Central memory CD4-positive, alpha-beta T cell (primary cell): ENCODE measurements at places on chromosomes 2 and 18.

DNA sequence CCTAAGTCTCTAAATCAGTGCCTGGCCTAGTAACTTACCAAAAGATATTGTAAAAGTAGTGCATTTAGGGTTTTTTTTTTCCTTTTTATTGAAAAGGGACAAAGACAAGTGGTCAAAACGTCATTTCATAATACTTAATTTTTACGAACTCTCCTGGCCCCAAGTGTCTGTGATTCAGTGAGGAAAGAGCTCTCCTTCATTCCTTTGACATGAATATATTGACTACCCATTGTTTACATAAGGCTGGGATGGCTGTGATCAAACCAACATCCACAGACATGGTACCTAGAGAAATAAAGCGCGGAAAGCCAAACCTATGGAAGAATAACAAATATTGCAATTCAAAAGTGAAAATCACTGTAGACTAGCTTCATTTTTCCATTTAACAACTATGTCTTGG, 198.4 kb downstream of the BABAM2 start:
- DNase-seq, result no peak

- DNase-seq, result no peak
Observed at GRCh38 chr2:8697190-8697589, 15.3 kb downstream of the ID2 start.

GRCh38 chr2:158932131-158932645, 36.3 kb upstream of the TANC1 start:
- no peak for DNase-seq

DNA sequence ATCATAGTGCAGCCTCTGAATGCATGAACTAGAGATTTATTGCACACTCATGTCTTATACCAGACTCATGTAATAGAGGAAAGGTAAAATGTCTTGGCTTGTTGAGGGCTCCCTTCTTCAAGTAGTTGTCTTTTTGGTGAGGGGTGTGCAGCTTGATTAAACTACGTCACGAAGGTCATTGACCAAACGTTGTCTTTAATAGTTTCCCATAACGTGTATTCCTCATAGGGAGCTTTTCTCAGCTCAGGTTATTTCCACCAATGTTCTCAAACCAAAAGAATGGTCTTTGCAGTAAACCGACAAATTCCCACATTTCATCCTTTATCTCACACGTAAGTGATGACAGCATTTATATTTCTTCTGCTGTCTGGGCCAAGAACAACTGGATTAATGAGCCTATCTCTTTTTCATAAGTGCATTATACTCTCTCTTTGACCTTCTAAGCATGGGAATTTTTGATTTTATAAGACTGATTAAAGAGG, 547.7 kb upstream of the ZEB2 start:
- no peak for DNase-seq

DNA sequence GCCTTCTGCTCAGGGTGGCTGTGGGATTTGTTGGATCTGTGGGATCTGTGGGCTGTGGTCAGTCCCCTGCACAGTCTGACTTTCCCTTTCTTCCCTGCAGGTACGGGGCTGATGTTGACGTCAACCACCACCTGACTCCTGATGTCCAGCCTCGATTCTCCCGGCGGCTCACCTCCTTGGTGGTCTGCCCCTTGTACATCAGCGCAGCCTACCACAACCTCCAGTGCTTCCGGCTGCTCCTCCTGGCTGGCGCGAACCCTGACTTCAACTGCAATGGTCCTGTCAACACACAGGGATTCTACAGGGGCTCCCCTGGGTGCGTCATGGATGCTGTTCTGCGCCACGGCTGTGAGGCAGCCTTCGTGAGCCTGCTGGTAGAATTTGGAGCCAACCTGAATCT, 17.5 kb downstream of the ASB1 start:
- no peak for DNase-seq

DNA sequence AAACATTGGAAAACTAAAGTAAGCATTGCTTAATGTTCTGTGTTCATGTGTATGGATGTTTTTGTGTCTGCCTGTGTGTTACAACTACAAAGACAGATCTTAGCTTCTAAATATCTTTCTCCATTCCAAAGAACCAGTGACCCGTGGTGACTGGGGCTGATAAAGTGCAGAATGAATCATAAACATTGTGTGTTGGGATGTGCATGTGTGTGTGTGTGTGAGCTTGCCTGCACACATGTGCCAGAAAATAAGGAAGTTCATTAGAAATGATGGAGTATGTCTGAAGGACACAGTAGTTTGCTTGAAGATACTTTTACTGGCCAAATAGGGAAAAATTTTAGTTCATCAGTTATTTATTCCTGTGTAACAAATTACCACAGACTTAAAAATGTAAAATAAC, 756.6 kb upstream of the CELF4 start:
- no peak for DNase-seq

GRCh38 chr2:51620796-51621195, 588.9 kb upstream of the NRXN1 start:
- DNase-seq, result no peak

DNA sequence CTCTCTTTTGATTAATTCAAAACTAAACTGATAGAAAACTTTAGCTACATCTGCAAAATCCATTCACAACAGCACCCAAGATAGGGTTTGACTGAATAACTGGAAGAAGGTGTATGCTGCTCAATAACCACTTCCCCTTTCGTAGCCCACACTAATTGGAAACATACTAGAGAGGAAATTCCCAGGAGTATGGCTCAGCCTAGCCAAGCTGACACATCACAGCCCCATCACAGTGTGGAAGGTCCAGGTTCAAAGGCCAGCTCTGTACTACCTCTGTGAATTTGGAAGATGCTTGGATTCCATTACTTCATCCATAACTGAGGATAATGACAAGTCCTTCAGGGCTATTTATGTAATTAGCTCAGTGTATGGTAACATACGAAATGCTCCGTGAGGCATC, 185.4 kb downstream of the FBXO15 start:
- DNase-seq, result no peak

- no peak for DNase-seq
Observed at GRCh38 chr2:223217373-223217772, 165.4 kb downstream of the KCNE4 start.

- no peak for DNase-seq
Observed at GRCh38 chr18:76386886-76387285, 108.2 kb downstream of the ZNF516 start.

DNA sequence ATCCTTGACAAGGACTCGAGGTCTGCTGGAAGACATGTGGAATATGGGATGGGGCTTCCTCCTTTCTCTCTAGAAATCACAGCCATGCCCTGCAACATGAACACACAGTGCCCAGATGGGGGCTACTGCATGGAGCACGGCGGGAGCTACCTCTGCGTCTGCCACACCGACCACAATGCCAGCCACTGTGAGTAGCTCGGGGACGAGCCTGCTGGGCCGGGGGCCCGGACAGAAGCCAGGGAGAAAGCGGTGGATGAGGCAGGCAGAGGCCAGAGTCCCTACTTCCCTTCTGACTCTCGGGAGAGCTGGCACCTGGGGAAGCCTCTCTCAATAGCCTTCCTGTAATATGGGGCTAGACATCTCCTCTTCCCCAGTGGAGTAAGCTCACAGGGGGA, 50.5 kb downstream of the SNED1 start:
- no peak for DNase-seq

DNA sequence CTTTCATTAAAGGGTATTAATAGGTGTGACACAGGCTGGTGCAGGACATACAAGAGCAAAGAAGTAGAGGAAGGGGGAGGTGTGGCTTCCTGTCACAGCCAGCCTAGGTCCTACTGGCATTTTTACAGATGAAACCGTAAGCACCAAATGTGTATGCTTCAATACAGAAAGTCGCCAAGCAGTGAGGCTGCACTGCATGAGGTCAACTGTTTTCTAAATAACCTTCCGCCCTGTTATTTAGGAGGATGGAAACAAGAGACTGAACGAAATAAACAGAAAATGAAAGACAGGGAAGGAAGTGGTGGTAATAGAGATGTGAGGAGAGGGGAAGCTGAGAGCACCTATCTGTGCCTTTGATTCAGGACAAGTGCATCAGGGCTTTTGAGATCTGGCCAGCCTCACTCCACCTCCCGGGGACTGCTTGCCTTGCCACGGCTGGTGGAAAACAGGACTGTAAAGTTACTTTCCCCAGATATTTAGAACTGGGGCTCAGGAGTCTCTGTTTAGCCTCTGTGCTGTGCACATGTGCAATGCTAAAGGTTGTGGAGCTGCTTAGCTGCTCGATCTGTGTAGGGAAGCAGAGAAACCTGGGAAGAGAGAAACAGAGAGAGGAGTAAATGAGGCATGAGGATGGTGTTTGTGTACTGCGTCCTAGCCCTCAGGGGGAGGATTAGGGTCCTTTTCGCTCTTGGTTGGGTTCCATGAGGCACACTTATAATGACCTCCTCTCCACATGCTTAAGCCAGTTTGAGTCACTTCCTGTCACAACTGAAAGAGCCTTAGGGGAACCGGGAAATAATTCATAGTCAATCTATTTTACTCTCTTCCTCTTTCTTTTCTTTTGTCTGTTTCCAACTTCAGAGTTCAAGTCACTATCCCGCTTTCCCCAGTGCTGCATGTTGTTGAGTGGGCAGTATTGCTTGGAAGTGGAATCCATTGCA, 62.3 kb upstream of the BOD1L2 start:
- no peak for DNase-seq

DNA sequence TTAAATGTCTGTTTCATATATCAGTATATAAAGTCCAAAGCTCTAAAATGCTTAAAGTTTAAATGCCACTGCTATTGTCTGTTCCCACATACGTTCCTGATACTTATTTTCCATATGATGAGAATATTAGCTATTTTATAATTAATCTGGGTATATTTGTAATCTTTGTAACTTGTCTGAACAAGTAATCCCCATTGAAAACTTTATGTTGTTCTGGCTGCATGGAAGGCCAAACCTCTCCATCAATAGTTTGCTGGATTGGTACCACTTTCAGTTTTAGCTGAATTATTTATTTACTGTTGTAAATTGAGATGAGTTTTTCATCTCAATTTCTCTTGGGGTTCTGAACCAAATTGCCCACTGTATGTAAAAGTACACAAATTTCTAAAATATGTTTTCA, 1.5 kb downstream of the MBD5 start:
- DNase-seq, result no peak
